ENCODE measurements at places on chromosomes 11 and 22. TPM values are rescaled to one million over a fixed set of nuclear protein-coding genes. Genes with fewer than 3 reads are reported as not detected.

- DNase-seq: no peak
Observed at GRCh38 chr11:94315664-94316063, 11.3 kb downstream of the IZUMO1R start.

DNA sequence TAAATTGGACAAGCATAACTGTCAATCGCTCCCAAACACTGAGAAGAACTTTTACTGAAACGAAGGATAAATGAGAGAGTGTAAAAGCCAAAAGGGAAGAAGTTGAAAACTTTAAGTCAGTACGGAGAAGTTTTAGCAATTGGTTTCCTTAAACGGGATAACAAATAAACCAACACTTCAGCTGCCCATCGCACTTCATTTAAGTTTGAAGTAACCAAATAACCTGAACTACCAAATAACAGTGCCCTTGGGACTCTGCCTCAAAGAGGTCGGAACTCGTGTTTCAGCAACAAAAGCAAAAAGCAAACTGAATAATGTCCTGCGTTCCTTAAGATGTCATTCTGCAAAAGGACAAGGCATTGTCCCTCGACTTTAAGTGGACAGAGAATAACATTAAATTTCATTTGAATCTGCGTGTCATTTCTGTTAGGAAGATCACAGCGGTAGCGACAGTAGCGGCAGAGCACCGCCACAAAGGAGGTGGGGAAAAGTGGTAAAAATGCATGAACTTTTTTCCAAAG lies 127.0 kb upstream of the C11orf58 start:
- DNase-seq: no peak

GRCh38 chr22:44289414-44290171 lies 23.2 kb downstream of the SHISAL1 start:
- no peak for DNase-seq

DNA sequence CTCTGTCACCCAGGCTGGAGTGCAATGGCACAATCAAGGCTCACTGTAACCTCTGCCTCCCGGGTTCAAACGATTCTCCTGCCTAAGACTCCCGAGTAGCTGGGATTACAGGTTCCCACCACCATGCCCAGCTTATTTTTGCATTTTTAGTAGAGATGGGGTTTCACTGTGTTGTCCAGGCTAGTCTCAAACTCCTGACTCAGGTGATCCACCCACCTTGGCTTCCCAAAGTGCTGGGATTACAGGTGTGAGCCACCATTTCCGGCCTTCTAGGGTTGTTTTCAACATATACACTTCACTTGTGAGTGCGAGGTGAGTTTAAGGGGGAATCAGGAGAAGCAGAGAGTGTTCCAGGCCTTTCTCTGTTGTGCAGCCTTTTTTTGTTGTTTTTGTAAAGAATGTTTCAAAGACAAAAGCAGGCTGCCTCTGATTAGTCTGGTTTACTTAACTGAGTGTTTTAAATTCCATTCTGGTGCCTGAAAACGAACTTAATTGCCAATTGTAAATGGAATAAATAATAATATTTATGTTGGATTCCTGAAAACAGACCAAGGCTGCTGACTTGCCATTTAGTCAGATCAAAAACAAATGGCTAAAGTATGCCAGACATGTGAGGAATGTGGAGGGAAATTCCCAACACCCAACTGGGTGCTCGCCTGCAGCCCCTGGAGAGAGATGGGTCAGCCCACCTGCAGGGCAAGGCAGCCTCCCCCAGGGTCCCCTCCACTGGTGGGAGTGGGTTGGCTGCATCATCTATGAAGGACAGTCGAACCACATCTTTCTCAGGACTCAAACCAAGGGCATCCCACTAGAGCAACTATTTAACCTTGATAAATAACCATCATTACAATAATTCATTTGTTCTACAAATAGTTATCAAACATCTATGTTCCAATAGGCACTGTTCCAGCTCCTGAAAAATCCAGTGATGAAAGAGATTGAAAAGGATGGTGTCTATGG lies 4.6 kb upstream of the RANGAP1 start:
- DNase-seq: peak; percentile 89

GRCh38 chr22:32352681-32353080 lies 5.0 kb upstream of the RFPL3 start:
- DNase-seq: no peak

- DNase-seq: no peak
Observed at GRCh38 chr11:61325649-61326414, 7.1 kb downstream of the DDB1 start.

DNA sequence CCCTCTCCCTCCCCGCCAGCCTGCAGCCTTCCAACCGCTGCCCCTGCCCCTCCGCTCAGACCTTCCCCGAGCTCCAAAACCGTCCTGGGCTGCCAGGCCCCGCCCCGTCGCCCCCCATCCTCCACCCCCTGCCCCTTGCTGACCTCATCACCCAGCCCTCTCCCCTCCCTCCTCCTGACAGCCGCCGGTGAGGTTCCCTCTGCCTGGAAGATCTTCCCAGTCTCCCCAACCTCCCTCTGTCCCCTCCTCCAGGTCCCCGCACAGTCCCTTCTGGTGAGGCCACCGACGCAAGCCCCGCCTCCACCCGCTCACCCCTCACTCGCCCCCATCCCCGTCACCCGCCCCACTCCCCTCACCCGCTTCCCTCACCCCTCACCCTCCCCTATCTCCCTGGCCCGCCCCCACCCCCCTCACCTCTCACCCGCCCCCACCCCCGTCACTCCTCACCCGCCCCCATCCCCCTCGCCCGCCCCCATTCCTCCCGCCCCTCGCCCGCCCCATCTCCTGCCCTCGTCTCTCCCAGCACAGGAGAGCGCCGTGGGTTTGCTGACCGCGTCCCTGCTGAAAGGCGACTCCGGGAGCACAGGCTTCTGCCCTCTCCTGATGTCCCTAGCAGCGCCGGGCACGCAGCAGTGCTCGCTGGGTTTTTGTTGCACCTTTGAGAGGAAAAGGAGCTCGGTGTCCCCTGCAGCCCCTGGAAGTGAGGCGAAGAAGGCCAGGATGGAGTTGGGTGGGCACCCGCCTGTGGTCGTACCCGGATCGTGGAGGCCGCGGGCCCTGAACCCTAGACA lies 16.4 kb upstream of the UPK3A start:
- no peak for DNase-seq

- DNase-seq: no peak
Observed at GRCh38 chr11:123375832-123376231, 54.2 kb upstream of the GRAMD1B start.

DNA sequence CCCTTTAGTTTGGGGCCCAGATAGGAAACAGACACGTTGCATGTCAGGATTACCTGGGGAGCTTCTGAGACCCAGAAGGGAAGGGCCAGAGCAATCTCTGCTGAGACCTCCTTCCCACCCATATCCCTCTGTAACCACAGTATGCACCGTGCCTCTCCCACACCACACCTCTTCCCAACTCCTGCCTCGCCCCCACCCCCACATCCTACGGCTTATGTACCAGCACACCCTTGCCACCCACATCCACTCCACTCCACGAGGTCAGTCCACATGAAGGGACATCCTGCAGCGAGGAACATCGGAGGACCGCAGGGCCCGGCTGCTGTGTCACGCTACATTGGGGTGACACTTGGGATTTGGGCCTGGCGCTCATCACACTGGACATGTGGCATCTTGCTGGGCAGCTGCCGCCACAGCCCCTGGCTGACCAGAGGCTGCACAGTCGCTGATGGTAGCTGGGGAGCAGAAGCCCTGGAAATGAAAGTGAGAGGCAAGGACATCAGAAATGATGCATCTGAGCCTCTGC lies 118.3 kb upstream of the LMO1 start:
- no peak for DNase-seq

The ACRV1 gene
- not detected for total RNA-seq

The OR51A2 gene
- not detected for total RNA-seq

The UNC93B1 gene
- 16.3 TPM for total RNA-seq

The NCAPH2 gene
- total RNA-seq: 68.4 TPM

The BDNF gene
- 0.04 TPM for total RNA-seq

The TSSK2 gene
- not detected for total RNA-seq
